ENCODE measurements at places on chromosomes 3 and 15.

- DNase-seq, result no peak
These were observed 441 bp downstream of the CEP70 start for GRCh38 chr3:138593488-138594149.

GRCh38 chr3:134663721-134664456 is 13.1 kb upstream of the KY start:
- DNase-seq, result no peak

- no peak for DNase-seq
These were observed 20.1 kb downstream of the CHRM5 start for GRCh38 chr15:33988384-33988783.

GRCh38 chr3:158091531-158091930 is 14.7 kb downstream of the SHOX2 start:
- no peak for DNase-seq

DNA sequence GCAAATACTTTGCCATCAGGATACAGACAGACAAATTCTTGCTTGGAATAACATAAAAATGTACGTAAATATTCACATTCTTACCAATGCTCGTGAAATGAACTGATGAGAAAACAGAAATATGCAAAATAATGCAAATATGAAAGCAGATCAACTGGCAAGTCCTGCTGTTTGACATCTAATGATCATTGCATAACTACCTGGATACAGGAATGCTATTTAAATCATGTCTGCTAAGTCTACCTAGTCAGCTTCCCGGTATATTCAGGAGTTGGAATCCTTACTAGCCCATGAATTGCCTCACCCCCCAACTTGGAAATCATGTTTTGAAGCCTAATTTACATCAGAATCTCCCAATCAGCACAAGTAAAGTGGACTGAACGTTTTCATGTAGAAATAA is 230.6 kb downstream of the CHL1 start:
- DNase-seq, result no peak

DNA sequence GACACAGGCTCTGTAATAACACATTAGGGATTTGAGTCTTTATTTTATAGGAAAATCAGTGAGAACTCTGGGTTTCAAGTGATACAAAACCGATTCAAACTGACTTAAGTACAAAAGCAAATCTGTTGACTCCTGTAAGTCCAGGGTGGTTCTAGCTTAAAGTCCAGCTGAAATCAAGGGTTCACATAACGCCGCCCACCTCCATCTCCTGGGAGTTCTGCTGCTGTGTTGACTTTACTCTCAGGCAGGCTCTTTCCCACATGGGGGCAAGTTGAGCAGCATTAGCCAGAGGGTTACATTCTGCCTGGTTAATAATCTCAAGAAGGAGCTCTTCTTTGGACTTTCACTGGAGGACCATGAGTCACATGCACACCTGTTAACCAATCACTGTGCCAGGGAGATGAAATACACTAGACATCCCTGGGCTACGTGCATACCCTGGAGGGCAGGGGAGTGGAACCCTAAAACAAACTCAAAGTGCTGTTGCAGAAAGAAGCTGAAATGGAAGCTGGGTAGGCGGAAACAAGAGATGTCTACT is 9.7 kb upstream of the RNF7 start:
- no peak for DNase-seq

DNA sequence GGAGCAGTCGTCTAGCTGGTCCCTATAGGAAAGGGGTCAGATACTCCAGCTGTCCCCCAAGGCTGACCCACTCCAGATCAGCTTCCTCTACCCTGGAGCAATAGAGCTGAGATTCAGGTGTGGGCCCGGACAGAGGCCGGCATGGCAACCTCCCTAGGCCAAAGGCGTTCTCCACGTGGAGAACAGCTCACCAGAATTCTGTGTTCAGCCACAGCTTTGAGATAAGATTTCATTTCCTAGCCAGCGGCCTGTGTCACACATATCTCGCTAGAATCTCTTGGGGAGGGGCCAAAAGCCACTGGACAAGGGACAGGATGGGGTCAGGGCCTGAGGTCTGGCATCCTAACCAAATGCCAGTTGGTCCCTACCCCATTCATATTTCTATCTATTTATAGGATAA is 20.1 kb downstream of the SRGAP3 start:
- DNase-seq, result no peak

DNA sequence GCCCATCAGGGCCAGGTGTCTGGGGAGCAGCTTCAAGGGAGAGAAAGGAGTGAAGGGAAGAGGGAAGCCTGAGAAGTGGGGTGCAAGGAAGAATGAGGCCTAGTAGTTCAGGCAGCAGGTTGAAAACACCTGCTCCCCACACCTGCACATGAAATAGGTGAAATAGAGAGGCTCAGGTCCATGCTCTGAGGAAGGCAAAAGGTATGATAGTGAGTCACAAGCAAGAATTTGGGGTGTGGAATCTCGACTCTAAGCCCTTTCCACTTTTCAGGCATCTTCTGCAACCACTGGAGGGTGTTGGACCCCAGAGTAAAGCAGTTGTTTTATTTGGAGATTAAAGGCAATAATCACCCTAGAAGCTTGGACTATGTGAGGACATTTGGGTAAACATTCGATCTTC is 157.5 kb downstream of the CTNNB1 start:
- DNase-seq, result no peak

DNA sequence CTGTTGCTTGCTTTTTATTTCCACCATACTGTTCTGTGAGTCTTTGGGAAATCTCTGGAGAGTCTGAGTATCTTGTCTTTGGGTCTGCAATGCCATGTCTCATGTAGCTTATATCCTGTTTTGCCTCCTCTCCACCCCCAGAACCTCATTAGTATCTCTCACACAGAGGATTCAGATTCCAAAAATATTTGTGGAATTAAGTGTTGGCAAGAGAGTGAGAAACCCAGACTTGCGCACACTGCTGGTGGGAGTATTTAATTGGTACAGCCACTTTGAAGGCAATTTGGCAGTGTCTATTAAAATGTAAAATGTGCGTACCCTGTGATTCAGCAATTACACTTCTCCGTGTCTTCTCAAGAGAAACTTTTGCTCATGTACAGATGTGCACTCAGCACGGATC is 68.6 kb downstream of the ZNF621 start:
- no peak for DNase-seq

DNA sequence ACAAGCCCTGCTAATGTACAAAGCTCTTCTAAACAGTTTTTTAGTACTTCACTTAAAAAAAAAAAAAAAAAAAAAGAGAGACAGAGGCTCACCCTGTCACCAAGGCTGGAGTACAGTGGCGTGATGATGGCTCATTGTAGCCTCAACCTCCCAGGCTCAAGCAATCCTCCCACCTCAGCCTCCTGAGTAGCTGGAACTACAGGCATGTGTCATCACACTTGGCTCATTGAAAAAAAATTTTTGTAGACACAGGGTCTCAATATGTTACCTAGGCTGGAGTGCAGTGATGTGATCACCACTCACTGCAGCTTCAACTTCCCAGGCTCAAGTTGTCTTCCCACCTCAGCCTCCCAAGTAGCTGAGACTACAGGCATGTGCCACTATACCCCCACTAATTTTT is 47.6 kb upstream of the HEG1 start:
- DNase-seq, result no peak

- no peak for DNase-seq
These were observed at the start of gene GPR62 for GRCh38 chr3:51955175-51955892. GPR62 (plus strand) TSS chr3:51955381; CDS start chr3:51955653, 272 bp downstream.

DNA sequence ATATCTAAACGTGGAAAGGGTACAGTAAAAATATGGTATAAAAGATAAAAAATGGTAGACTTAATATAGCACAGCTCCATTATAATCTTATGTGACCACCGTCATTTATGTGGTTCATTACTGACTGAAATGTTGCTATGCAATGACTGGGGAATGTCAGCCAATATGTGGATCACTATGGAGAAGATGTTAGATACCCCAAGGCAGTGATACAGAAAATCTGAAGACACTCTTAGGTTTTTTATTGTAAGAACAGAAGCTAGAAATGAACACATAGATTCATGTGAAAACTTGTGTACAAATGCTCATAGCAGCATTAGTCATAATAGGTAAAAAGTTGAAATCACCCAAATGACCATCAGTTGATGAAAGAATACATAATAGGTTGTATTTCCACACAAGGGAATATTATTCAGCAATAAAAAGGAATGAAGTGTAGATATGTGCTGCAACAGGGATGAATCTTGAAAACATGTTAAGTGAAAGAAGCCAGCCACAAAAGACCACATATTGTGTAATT is 18.4 kb downstream of the MEF2A start:
- DNase-seq, result no peak
